ENCODE measurements at places on chromosomes 3 and 15.

DNA sequence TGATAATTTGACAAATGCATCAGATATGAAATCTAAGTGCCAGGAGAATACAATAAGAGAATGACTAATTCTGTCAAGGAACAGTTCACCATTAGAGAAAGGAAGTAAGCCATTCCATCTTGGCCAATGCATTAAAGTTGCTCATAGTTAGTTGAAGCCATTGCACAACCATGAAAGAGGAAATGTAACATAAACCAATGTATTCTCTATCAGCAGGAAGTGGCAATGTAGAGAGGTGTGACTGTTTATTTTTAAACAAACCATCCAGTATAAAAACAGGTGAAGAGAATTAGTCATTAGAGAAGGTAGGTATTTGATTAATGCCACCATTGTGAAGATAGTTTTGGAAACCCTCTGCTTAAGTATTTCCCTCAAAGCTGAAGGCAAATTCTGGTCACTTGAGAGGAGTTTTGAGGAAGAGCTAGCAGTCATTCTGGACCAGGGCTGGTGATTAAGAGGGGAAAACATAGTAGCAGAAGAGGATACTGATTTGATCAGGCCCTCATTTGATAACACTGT lies 10.7 kb upstream of the ANXA2 start:
- no peak for DNase-seq

DNA sequence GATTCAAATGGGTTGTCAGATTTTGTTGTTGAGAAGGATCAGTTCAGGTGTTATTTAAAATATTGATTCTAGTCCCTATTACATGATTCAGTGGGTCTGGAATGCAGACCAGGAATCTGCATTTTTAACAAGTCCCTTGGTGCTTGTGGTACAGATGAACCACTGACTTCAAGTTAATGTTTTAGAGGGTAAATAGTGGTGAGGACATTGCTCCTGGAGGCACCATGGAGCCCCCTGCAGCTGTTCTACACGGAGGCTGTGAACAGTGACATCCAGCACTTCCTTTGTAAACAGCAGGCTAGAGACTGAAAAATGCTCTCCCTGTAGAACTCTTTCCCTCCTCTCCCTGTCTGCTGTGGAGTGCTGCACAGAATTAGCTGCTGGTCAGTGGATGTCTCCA lies 4.8 kb upstream of the FSIP1 start:
- DNase-seq = no peak

DNA sequence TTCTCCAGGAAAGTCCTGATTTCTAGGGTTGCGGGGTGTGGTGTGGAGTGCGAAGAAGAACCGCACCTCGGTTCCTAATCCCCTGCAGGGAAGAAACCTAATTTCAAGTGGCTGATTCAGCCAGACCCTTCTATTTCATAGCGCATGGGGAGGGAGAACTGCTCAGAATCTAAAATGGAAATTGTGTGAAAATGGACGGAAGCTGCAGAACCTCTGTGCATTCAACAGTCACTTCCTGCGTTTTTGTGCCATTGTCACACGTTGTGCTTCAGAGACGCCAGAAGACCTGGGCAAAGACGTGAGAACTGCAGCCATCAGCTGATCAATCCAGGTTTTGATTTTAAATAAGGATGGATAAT lies 1.2 kb downstream of the SIDT1 start:
- DNase-seq = no peak

DNA sequence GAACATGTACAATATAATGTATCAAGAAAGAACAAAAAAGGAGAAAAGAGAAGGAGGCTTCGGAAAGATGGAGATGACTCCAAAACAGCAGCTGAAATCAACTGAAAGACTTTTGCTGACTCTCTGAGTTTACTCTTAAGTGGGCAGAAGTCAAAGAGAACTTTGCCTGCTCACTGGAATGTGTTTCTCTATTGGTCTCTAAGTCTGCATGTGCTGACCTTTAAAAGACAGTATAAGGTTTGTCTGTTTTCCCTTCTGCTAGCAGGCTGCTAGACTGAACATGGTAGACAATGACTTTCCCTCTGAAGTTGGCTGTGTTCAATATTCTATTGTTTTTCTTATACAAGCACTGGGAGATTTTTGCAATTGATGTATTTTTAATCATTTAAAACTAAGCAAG lies 7.2 kb upstream of the MAP4 start:
- DNase-seq = no peak

GRCh38 chr15:96494505-96494904 lies 164.0 kb downstream of the NR2F2 start:
- no peak for DNase-seq

GRCh38 chr3:160968761-160969160 lies 136.4 kb downstream of the B3GALNT1 start:
- no peak for DNase-seq

GRCh38 chr3:82294609-82295008 lies 533.2 kb upstream of the GBE1 start:
- no peak for DNase-seq

DNA sequence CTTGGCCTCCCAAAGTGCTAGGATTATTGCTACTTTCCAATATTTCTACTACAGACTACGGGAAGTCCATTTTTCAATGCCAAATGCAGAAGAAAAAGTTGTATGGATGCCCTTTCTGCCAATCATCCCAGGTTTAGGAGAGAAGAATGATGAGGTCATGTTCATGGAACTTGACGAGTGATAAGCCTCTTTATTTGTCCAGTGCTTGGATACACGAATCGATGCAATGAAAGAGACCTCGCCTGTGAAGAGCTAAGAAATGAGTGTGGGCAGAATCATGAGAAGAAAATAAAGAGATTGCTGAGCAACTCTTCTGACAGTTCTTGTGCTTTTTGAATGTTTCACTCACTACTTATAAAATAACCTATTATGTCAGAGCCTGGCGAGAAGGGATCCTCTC lies 996 bp upstream of the SLC28A1 start:
- no peak for DNase-seq

GRCh38 chr15:69836526-69837230 lies 261.0 kb downstream of the TLE3 start:
- no peak for DNase-seq

DNA sequence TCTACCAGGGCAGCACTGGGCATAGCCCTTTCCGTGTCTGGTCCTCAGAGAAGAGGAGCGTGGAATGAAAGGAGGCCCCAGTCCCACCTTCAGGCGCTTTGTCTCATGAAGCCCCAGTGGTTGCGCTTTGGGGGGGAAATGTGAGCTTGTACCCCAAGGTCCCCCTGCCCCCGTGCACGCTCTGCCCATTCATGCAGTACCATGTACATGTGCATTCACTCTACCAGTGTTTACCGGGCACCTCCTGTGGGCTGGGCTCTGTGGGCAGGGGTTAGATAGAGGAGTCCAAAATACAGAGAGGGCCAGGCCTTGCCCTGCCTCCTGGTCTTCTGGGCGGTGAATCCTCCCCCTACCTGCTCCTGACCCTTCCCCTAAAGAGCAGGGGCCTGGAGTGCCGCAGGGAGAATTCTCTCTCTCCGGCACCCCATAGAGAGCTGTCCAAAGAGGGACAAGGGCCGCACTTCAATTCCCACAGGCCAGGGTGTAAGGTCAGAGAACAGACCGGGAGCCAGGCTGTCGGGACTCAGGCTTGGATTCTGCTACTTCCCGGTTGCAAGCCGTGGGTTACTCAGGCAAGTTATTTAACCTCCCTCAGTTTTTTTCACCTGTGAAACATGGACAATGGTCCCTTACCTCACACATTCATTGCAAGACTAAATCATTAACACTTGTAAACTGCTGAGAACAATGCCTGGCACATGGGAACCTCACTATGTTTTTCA lies 153.4 kb downstream of the MEGF11 start:
- DNase-seq = no peak

GRCh38 chr3:105365081-105365390 lies 1.7 kb upstream of the ALCAM start:
- DNase-seq = no peak

DNA sequence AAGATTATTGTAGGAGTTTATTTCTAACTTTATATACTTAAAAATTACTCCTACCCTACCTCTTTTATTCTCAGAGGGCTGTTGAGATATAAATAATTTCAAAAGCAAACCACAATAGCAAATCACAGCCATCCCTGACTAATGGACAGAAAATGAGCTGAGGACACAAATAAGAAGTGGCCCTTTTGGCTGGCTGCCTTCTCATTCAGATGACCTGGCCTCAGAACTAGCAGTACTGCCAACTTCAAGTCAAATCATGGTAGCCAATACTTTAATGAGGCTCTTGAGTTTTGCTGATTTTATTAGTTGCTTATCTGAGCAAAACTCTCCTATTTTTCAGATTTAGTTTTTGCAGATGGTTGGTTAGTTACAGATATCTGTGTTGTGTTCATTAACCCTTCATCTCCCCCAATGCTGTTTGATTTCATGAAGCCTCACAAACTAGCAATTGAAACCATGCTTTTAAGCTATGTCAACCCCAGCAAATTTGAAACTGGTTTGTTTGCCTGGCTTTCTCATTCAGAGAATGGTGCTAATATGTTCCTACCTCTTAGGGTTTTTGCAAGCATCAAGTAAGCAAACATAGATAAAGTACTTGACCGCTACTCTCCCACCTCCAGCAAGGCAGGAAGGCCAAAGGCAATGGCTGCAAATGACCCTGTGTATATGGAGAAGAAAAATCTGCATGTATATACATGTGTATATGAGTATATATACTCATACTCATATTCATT lies 73.4 kb upstream of the HACD2 start:
- no peak for DNase-seq

GRCh38 chr15:84778194-84778593 lies 29.8 kb downstream of the ZNF592 start:
- DNase-seq = peak; percentile 61

GRCh38 chr3:53577506-53577905 lies 83.1 kb downstream of the CACNA1D start:
- DNase-seq = no peak

All from WTC11 (cell line).